Stimulated activated CD8-positive, alpha-beta memory T cell treated with anti-CD3 and anti-CD28 coated beads, Interleukin-4, amount 100 ng/mL, for 1 hour (primary cell): ENCODE measurements at places on chromosomes 2 and 18.

DNA sequence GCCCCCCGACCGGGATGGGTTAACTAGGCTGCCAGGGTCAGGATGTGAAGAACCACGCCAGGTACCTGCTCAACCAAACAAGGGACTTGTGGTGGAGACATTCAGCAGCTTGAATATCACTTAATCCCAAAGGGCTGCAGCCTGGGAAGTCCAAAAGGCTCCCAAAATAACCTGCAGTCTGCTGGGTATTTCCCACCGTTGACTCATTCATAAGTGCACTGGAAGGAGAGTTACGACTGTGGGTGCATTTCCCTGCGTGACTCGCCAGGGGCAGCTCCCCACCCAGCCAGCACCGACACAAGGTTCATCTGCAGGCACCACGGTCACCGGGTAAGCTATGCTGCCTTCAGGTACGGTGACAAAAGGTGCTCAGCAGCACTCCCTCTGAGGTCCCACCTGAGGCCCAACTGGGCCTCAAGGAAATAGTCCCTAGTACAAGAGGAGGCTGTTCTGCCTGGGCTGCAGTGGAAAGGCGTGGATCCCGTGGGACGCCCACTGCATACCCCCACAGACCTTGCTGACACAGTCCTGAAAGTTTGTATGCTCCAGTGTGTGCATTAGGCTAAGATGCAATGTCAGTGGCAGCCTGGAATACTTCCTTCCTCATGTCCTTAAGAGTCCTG, 86.5 kb downstream of the UXS1 start:
- DNase-seq = no peak

DNA sequence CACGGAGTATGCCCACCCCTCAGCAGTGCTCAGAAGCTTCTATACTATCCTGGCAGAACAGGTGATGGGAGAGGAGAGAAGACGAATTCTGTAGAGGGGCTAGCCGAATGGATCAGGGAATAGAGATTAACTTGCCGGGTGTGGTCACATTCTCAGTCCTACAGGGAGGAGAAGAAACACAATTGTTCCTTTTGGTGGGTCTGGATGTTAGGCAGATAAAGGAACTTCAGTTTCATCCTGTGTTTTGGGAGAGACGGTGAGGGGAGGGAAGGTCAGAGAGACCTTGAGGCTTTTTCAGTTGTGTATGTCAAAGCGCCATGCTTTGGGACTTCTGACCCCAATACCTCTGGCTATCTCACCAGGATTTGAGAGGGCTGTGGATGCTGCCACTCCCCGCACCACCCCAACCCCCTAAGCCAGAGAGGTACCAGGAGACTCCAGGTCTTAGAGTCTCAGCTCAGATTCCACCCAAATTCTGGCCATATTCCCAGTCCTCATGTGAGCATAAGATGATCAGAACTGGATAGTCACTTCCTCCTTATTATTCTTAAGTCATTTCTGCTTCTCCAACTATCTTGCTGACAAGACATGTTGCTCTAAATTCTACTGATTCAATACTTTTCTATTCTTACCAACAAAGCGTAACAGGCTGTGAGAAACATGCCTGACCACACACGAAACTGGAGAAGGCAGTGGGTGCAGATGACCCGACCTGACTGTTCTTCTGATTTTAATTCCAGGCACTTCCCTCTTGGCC, 2.3 kb upstream of the TMEM37 start:
- DNase-seq = no peak

GRCh38 chr2:12057436-12058166, 311.2 kb downstream of the LPIN1 start:
- DNase-seq = no peak

DNA sequence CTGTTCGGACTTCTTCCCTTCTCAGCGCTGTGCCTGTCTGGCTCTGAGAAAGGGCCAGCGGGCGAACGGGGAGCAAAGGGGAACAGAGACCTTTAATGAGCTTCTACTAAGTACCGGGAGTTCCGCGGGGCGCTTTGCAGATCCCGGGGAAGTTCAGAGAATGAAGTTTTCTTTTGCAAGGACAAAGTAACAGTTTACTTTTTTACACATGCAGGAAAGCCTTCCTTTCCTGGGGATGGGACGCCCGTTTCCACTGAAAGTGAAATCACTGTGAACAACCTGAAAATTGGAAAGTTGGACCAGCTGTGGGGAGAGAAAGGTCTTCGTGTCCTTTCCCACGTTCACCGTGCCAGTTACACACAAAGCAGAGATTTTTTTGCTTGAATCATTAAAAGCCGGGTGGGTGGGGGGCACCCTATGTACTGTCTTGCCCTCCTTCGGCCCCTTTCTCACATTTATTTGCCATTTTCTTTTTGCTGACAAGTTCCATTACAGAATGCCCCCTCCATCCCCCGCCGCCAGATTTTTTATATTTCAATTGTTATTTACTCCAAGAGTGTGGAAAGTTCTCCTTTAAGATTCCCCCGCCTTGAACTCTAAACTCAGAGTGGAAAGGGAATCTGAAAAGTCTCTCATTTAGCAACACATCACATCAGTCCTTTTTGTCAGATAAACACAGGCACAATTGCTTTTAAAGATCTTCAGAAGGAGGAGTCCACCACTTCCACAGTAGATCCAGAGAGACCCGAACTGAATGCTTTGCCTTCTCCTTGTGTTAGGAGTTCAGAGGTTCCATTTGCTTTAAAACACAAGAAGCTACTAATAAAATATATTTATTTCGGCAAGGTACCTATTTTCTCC, 1.1 kb upstream of the FN1 start:
- DNase-seq = no peak

- no peak for DNase-seq
These were observed 17.9 kb downstream of the CDH2 start for GRCh38 chr18:28159055-28159454.

- DNase-seq = no peak
These were observed 37.1 kb upstream of the GATA6 start for GRCh38 chr18:22132258-22132657.

DNA sequence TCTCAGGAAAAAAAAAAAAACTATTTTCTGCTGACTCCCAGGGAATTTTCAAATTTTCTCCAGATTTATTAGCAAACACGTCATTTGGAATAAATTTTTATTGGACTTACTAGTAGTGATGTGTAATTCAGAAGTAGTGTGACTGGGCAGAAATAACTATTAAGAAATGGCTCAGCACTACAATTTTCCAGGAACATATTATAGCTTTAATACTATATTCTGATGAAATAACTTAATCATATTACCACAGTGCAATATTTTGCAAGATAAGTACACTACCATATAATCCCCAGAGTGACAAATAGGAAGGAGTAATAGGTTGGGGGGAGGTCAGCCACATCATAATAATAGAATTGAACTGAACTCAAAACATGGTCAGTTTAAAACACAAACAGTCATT, 19.7 kb upstream of the TNFAIP6 start:
- DNase-seq = no peak

DNA sequence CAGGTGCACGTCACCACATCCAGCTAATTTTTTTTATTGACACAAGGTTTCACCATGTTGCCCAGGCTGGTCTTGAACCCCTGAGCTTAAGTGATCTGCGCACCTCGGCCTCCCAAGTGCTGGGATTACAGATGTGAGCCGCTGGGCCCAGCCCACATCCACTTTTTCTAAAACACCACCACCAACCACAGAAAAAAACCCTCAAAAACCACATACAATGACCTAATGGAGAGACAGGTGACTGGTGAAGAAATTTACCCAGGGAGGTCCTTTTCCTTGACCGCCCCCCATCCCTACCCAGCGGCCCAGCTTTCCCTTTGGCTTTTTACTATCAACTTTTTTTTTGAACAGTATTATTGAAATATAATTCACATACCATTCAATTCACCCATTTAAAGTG, 47.9 kb downstream of the CACNB4 start:
- DNase-seq = no peak

- no peak for DNase-seq
These were observed 275.8 kb downstream of the KCNS3 start for GRCh38 chr2:18154259-18154658.

DNA sequence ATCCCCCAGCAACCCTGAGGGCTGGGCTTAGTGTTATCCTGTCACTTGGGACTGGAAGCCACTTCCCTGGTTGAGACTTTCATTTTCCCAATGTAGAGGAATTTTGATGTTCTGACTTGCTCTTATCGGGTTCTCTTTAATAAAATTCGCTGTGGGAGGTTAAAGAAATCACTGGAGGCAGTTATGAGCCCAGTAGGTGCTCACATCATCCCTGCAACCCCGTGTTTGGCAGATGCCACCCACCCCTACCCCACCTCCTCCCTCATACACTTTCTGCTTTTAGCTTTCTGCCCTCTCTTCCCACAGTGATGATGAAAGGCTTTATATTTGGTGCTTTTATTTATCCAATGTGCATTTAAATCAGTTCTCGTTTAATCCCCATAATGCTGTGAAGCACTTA, 106.6 kb downstream of the MAPK4 start:
- no peak for DNase-seq

DNA sequence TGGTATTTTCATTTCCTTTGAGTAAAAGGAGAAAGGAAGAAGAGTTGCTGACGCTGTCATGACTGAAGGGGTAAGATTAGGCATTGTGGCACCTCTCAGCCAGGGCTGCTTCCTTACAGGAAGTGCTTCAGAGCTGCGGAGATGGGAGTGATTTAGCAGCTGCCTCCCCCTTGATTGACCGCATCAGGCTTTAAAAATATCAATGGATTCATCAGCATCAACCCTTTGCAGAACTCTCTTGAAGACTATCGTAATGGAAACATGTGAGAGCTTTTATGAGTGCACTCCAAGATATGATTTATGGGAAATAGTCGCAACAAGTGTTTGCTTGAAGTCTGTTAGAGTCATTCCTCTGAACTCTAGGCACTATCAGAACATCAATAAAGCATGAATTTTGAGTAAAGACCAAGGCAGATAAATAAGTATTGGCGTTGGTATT, 141.1 kb downstream of the CSRNP3 start:
- DNase-seq = no peak

DNA sequence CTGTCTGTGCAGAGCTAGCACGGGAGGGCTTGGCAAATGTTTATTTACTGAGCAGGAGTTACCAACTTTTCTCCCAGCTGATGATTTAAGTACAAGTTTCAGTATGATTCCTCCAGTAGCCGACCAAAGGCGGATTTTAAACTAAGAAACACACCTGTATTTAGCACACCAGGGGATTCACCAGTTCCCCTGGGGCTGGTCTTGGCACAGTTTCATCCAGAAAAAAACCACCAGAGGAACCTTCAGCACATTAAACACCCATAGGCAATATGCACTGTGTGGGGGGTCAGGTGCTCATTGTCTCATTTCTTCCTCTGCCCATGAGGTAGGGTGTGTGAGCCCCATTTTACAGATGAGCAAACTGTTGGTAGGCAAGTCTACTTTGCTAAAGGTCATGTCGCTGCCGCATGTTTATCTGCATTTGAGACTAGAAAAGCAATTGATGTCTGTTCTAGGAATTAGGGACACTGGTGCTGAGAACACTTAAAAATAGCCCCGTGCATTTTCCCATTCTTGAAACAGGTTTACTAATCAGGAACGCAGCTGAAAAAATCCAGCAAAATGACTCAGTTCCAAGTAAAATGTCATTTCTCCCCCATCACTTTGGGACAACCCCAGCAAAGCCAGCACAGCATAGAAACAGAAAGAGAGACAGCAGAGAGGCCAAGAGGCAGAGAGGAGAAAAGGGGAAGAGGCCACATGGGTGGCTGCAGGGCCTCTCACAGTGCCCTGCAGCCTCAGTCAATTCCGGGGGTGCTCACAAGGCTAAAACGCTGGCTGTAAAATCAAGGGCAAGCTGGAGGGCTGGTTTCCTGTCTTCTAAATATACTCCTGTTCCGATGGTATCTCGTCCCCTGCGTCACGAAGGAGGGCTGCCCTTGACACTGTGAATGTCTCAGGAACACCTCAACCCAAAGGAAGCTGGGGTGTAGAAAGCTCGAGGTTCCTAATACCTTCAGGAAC, 166.8 kb upstream of the ID2 start:
- peak; percentile 25 for DNase-seq

GRCh38 chr2:625415-626333, 51.5 kb downstream of the TMEM18 start:
- DNase-seq = no peak

DNA sequence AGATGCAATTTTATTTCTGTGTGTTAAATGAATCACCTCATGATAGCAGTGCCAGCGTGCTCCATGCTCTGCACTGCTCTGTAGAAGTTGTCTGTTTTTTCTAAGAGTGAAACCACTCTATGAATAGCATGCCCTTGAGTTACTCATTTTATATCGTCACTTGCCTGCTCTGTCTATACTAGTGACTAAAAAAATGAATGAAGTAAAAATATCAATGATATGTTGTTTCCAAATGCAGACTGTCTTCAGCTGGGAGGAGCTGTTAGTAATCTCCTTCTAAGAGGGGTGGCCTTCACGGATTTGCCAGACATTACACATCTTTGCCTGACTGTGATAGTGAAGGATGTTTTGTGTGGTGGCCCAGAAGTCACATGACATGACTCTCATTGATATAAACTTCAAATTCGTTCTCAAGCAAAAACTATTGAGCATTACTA, 852.1 kb downstream of the CNTNAP5 start:
- no peak for DNase-seq

DNA sequence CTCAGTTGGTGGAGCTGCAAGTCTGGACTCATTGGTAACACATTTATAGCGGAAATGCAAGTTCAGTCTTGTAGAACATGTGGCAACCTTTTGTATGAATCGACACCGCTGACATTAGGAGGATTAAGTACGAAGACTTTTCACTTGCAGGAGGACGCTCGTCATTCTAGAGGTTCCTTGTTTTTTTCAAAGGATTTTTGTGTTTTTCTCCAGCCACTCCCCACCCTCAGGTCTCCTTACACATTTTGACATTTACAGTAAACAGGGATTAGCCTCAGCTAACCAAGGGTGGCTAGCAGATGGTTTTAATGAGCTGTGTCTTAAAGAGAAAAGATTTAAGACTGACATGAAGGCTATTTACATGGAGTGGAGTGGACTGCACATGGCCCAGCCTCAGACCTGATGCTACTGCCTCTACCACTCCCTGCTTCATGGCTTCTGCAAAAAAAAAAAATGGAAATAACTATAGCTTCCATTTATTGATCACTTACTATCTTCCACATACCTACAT, 173.8 kb downstream of the TRIB2 start:
- no peak for DNase-seq

GRCh38 chr2:241389697-241390096, 33.6 kb downstream of the FARP2 start:
- DNase-seq = no peak

GRCh38 chr2:201644001-201644400, 698 bp upstream of the TMEM237 start:
- DNase-seq = no peak

DNA sequence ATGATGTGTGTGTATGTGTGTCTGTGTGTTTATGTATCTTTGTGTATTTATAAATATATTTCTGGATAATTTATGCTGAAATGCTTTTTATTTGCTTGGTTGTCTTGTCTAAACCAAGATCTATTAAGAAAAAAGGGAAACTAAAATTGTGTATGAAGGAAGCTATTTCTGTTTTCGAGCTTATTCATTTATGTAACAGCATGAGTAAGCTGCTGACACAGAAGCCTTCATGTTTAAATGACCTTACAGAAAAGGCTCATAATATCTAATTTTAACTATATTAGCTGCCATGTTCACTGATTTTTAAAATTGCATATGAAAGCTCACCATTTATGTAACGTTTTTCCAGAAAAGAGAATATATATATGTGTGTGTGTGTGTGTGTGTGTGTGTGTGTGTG, 392.8 kb downstream of the PTH2R start:
- no peak for DNase-seq

GRCh38 chr18:76349067-76349715, 145.9 kb downstream of the ZNF516 start:
- peak; percentile 31 for DNase-seq

GRCh38 chr2:6233993-6234392, 541.8 kb downstream of the SOX11 start:
- DNase-seq = no peak

- no peak for DNase-seq
These were observed 46.6 kb downstream of the TAF1B start for GRCh38 chr2:9889812-9890261.
